Activated CD4-positive, alpha-beta T cell treated with anti-CD3 and anti-CD28 coated beads for 4 hours (primary cell): ENCODE measurements at places on chromosomes 3 and 15.

DNA sequence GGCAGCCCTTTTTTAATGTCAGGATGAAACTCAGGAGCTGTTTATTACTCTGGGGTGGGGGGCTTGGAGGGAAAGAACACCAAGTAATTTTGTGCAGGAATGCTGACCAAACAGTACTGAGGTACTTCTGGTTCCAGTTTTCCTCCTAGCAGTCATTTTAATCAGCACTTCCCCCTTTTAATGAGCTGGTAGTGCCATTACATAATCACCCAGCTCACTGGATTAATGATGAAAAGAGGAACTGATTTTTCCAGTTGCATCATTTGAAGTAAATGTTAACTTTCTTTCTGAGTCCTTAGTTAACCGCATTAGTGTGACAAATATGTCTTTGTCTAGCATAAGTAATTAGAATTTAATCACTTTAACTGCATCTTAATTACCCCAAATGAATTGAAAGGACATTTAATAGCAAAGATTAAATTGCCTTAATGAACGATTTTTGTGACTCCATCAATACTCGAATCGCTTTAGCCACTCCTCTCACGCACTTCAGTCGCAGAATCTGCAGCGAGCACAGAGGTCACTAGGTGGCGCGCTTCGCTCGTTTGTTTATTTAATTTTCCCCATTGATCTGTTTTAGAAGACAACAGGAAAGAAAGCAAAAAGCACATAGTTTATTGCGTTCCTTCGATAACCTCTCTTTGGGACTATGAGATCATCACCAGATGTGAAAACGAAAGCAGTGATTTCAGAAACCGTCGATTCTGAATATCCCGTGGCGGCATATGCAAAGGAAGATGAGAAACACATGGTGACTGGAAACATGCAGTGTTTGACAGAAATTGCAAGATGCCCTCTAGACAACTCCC is 9.8 kb downstream of the ONECUT1 start:
- DNase-seq, result peak; percentile 52

DNA sequence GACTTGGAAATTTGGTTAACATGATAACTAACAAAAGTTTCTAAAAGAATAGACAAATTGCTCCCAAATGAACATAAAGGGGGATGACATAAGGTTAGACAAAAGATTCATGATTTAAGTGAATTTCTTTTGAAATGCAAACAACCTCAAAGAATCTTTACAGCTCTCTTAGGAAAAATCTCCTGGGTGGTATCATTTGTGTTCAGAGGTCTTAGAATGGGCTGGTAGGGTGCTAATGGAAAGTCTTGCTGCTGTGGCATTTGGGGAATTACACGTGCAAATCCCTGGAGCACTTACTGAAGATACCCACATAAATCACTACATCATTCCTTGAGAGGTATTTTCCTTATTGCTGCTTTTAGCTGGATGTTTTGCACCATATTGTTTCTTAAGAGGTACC is 14.4 kb upstream of the ROBO2 start:
- no peak for DNase-seq

GRCh38 chr3:150049317-150049716 is 78.6 kb upstream of the PFN2 start:
- no peak for DNase-seq

GRCh38 chr3:36488077-36488789 is 107.9 kb downstream of the STAC start:
- no peak for DNase-seq

GRCh38 chr15:58291848-58292247 is 139.9 kb upstream of the LIPC start:
- DNase-seq, result no peak

GRCh38 chr3:49054344-49054862 is 25.2 kb upstream of the IMPDH2 start:
- no peak for DNase-seq

DNA sequence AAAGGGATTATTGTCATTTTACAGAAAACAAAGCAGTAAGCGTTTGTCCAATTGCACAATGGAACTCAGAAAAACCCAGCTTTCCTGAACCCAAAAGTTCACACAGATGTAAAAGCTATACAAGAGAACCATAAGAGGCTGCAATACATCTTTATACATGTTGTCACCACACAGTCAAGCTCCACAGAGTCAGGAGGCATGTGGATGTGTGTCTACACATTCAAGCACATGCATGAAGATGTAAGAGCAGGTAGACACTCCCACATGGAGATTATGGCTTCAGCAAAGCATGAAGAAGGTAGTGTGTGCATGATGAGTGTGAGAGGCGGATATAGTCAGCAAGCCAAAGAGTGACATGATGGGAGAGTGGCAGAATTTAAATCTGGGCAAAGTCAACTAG is 124.7 kb upstream of the THBS1 start:
- no peak for DNase-seq

- no peak for DNase-seq
These were observed 605.2 kb downstream of the MAGI1 start for GRCh38 chr3:65433480-65433879.

- no peak for DNase-seq
These were observed 10.4 kb downstream of the TMEM41A start for GRCh38 chr3:185488465-185488864.

GRCh38 chr3:62188681-62189375 is 184.5 kb downstream of the FEZF2 start:
- DNase-seq, result peak; percentile 51

DNA sequence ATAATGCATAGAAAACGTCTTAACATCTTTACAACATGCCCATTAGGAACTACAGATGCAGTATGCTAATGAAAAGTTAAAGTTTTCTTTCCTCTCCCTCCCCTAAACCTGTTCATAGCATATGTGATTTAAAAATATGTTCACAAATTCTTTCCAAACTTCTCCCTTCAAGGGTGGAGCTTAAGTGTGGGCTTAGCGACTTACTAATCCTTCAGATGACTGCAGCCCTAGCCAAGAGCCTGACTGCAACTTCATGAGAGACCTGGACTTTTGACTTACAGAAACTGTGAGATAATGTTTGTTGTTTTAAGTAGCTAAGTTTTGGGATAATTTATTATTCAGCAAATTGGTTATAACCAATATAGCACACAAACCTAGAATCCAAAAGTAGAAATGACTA is 22.0 kb upstream of the ANXA2 start:
- DNase-seq, result no peak

DNA sequence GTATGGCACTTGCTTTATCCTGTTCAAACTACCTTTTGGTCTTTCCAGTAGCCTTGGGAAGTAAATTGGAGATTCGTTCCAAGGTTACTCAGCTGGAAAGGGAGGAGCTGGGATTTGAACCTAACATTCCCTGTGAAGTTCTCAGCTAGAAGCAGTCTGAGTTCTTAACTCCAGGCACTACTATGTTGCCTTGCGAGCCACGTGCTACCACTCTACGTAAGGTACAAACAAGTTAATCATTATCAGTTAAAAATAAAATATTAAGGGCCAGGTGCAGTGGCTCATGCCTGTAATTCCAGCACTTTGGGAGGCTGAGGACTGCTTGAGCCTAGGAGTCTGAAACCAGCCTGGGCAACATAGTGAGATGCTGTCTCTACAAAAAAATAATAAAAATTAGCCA is 30.7 kb upstream of the CDCP1 start:
- no peak for DNase-seq

GRCh38 chr3:171615686-171616085 is 155.5 kb upstream of the TNIK start:
- no peak for DNase-seq

GRCh38 chr3:37532168-37532567 is 329.5 kb upstream of the CTDSPL start:
- DNase-seq, result no peak

GRCh38 chr3:169227911-169228310 is 435.6 kb downstream of the MECOM start:
- no peak for DNase-seq

- no peak for DNase-seq
These were observed 145.8 kb upstream of the THRB start for GRCh38 chr3:24640330-24640877.

DNA sequence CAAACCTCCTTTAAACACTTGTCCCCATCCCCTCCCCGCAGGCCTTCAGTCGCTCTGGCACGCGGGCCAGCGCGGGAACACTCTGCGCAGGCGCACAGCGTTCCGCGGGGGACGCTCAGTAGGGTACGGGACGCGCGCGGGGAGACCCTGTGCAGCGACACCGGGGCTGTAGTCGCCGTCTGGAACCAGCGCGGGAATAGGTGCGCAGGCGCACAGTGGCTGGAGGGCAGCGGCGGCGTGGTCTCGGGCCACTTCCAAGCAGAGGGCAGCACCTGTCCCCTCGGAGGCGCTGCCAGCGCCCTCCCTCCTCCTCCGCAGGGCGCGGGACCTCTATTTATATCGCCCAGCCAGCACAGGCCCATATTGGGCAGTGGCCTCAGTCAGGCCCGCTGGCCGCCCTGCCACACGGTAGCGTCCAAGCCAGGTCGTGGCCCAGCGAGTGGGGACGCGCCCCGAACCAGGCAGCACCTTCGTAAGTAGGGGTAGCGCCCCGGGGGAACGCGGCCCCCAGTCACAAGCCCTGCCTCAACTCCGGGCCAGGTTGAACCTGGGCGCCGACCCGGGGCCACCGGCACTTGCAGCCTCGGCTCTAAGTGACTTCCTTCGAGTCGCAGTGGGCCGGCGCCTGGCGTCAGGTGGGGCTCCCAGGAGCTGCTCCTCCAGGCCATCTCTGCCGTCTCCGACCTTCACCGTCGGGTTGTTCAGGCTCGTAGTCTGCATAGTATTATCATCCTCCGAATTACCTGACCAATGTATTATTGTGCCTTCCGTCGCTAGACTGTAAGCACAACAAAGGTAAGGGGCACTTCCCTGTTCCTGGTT is at the start of gene KBTBD12:
TSS of gene KBTBD12 (plus strand) at position 118 of the 822 bp plus-strand sequence. CDS start 7,830 bp downstream, outside the sequence.
- no peak for DNase-seq

GRCh38 chr3:20958161-20958560 is 772.2 kb upstream of the SGO1 start:
- no peak for DNase-seq

DNA sequence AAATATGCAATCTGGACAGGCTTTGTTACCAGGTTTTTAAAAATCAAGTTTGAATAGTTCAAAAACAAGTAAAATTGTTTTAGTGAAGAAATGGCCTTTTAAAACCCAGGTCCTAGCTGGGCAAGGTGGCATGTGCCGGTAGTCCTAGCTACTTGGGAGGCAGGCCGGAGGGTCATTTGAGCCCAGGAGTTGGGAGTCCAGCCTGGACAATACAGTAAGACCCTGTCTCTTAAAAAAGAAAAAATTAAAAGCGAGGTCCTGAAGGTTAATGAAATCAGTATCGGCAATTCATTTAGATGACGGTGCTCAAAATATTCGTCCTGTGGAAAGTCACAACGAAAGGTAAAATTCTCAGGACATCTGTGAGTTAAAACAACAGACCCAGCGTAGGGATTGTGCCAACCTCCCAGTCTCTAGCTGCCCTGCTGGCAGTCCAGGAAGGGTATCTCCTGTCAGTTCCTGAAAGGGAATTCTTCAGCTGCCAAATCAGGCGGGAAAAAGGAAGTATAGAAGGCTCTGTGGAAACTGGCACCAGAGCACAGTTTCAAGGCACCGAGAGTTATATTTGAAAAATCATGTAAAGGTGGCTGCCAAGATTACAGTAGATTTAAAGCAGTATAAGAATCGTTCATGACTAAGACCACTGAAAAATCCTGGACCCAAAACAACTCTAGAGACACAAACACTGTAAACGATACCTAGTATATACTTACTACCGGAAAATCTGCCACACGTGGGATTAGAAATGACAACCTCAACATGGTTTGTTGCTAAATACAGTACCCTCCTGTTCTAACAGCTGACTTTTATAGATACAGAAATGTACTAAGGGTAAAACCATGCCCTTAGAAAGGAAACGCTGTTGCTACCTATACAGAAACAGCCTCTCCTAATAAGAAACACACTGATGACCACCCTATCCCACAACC is 1.2 kb upstream of the ABHD17C start:
- no peak for DNase-seq

DNA sequence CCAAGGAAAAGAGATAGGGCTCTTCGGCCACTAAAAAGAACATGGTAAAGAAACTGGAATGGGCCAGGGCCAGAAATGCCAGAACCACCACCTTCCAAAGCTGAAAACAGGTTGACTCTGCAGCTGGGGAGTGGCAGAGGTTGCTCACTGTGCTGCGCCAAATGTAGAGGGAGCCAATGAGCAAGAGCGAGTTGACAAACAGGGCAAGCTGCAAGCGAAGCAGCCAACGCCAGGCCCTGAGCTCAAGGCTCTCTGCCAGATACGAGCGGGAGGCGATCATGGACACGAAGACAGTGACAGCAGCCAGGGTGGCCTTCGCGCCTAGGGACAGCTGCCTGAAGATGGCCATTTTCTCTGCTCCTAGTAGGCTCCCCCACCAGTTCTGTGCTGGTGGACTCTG is 3.1 kb downstream of the GLB1 start:
- no peak for DNase-seq

DNA sequence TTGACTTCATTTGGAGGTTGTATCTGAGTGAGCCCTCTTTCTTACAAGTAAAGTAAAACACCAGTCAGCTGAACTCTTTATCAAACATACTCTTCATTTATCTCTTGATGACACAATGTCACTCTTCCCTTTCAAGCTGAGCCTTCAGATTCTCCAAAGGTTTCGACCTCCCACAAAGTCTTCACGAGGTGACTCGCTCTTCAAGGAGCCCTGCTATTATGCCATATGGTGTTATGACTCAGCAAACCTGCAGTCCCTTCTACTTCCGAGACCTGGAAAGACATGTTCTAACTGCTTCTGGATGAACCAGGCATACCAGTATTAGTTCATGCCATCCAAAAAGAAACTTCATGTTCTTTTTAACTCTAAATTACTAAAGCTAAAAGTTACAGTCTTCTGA is 23.1 kb downstream of the AADAC start:
- DNase-seq, result no peak

DNA sequence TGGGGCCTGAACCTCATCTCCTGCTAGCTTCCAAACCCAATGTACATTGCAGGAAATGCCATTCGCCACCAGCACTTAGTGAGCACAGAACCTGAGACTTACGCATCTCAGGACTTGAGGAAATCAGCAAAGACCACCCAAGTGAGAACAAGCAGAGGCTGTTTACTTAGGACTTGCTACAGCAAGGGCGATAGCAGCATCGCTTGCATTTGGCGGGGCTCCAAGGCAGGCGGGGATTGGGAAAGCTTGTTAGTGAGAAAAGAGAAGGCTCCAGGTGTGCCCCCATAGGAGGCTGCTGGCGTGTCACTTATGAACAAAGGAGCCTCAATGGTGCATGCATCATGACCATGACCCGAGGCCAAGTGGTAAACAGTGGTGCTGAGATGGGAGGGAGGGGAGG is 19.7 kb downstream of the SLC6A20 start:
- DNase-seq, result no peak

DNA sequence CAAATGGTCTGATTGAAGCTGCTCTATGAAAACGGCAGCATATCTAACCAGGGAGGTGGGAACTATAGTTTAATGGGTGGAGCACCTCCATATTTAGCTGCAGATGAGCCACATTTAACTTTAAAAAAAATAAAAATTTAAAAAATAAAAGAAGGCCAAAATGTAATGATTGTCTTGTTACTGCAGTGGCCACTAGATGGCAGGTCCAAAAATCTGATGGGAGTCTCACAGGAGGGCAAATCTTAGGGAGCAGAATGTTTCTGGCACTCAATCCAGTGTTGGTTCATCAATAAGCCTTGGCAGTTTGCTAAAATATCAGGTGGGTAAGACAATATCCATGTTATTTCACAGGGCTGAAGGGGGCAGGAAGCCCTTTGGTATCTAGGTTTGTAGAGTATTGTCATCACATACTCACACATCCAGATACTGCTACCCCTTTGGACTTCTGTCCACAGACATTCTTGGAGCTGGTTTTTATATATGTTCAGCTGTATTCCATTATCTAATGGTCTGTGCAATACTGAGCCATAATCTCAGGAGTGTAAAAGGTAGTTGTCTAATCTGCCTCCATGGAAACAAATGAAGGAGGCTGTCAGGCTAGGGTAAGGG is 233.3 kb downstream of the TIGIT start:
- no peak for DNase-seq
